ENCODE measurements at places on chromosomes 1 and 21.

DNA sequence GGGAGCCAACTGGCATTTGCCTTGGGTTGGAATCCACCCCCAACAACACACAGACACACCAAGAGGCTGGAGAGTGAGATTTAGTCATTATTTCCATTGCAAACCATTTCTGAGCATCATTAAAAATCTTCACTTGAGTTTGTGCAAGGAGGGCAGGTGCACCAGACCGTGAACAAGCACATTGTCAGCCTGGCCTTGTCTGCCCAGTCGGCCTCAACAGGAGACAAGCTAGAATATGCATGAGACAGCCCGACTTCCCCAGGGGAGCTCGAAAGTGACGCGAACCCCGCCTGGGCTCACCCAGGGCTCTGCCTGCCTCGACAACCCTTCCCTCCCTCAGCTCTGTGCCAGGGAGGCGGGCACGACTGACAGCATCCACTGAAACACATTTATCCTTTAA, 15.4 kb upstream of the GUCA2B start:
- DNase-seq, result peak; percentile 51
- H3K36me3 ChIP-seq, result no peaks in the 10 kb centered on the region
- no peak overlapping the region for H3K4me3 ChIP-seq

DNA sequence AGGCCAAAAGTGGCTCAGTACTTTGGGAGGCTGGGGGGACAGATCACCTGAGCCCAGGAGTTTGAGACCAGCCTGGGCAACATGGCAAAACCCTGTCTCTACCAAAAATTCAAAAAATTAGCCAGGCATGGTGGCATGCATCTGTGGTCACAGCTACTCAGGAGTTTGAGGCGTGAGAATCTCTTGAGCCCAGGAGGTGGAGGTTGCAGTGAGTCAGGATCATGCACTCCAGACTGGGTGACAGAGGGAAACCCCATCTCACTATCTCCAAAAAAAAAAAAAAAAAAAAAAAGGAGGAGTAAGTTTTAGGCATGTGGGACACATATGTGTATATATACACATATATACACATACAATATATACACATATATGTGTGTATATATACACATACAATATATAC, 165.3 kb upstream of the DPYD start:
- DNase-seq, result no peak
- H3K36me3 ChIP-seq, result no peaks in the 10 kb centered on the region
- no peak overlapping the region for H3K27ac ChIP-seq

DNA sequence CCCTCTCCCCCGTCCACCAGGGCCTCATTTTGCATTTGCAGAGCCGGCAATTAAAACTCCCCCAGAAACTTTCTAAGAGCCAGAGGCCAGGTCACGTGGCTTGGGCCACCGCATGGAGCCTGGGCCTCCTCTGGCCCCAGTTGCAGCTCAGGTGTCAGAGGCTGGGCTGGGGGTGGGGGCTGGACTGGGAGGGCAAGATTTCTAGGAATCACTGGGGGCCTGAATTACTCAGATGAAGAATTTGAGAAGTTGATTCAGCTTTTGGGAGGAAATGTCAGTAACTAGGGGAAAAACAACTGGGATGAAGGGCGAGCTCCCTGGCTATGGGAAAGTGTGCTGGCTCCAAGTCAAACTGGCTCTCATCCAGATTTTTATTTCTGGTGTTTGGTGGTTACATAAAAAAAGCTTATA, 151.0 kb downstream of the CDC7 start:
- H3K27me3 ChIP-seq, result no peaks in the 10 kb centered on the region
- DNase-seq, result peak; percentile 72
- H3K4me1 ChIP-seq, result peaks cover 15% of the 10 kb centered on the region
- H3K27ac ChIP-seq, result peak overlapping the region; percentile 78

GRCh38 chr1:33094971-33095604, 14.1 kb downstream of the AZIN2 start:
- no peaks in the 10 kb centered on the region for H3K27me3 ChIP-seq
- no peaks in the 10 kb centered on the region for H3K36me3 ChIP-seq
- H3K4me3 ChIP-seq, result no peak overlapping the region

DNA sequence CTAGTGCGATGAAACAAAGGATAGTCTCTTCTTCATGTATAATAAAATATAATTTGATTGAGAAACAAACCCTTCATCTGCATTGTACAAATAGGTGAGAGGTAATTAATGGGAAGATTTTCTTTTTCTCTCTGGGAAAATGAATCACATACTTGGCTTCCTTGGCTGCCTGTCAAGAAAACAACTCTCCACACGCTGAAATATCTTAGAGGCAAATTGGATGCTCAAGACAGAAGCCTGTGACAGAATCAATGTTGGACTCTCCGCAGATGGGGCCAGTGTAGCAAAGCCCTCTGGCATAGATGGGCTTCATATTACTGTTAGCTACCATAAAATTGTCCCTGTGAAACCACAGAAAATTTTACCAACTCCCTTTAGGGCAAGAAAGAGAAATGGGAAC, 186.6 kb downstream of the GRIK1 start:
- no peaks in the 10 kb centered on the region for H3K36me3 ChIP-seq
- H3K4me1 ChIP-seq, result no peaks in the 10 kb centered on the region
- no peak overlapping the region for H3K27ac ChIP-seq
- no peaks in the 10 kb centered on the region for H3K27me3 ChIP-seq

GRCh38 chr21:44730028-44730395, 18.6 kb upstream of the TSPEAR start:
- no peaks in the 10 kb centered on the region for H3K4me1 ChIP-seq
- no peak overlapping the region for H3K27ac ChIP-seq
- no peak for DNase-seq
- H3K4me3 ChIP-seq, result no peak overlapping the region
- H3K36me3 ChIP-seq, result no peaks in the 10 kb centered on the region

DNA sequence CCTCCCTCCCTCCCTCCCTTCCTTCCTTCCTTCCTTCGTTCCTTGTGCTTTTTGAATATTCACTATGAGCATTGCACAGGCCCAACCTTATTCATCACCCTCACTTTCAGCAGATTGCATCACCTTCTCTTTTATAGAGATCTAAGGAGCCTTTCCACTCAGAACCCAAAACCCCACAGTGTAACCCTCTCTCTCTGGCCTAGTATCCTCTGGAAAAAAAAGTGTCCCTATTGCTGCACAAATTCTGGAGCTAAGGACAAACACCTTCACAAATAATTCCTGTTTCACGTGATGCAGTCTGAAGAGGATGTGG, 25.6 kb downstream of the OR10J5 start:
- H3K27ac ChIP-seq, result no peak overlapping the region
- no peaks in the 10 kb centered on the region for H3K36me3 ChIP-seq
- no peak for DNase-seq

GRCh38 chr1:29641921-29642320, 405.6 kb downstream of the PTPRU start:
- H3K4me1 ChIP-seq, result no peaks in the 10 kb centered on the region
- H3K27me3 ChIP-seq, result no peaks in the 10 kb centered on the region
- H3K36me3 ChIP-seq, result no peaks in the 10 kb centered on the region
- DNase-seq, result no peak

DNA sequence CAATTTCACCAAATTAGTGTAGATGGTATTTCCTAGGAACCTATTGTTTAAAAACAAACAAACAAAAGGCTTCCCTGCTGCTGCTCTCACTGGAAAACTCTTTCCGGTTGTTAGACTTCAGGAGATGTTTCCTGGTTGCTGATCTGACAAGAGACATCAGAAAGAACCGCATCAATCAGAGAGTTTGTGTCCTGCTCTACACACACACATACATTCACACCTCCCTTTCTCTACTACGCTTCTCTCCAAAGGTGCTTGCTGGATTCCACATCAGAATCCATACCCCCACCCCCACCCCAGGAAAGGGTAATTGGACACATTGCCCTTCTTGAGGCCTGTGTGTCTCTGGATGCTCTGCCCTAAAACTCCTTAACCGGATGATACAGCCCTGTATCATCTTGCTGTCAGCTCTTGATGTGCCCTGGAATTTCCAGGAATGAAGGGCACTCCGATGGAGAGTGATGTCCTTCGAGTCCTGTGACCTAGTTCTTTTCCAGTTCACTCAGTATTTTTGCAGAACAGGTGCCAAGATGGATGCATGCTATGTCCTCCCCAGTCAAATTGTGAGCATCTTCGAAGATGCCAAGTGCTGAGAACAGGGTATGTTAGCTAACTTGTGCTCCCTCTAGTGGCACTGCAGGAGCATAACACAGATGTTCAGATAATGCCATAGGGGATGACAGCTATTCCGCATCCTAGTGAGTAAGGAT, 113.7 kb upstream of the SLC35F3 start:
- H3K36me3 ChIP-seq, result no peaks in the 10 kb centered on the region
- H3K4me3 ChIP-seq, result no peak overlapping the region
- no peaks in the 10 kb centered on the region for H3K4me1 ChIP-seq
- H3K27ac ChIP-seq, result no peak overlapping the region

DNA sequence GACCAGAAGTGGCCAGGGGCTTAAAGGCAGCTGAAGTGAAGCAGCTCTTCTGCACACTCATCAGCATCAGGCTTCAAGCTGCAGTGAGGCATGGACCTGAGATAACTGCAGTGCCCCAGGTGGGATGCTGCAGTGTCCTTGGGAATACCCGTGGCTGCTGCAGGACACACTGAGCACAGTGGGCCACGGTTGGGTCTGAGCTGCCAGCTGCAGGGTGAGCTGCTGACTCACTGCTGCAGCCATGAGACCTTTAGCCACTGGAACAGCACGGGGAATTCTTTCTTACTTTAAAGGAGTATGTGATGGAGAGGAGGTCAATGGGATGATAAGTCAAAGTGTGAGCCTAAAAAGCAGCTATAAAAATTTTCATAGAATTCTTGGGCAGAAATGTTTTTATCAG, 102.1 kb downstream of the XCL2 start:
- no peaks in the 10 kb centered on the region for H3K4me1 ChIP-seq
- H3K27me3 ChIP-seq, result no peaks in the 10 kb centered on the region
- no peak overlapping the region for H3K4me3 ChIP-seq
- H3K36me3 ChIP-seq, result no peaks in the 10 kb centered on the region

GRCh38 chr1:40676501-40676900, 11.0 kb upstream of the RIMS3 start:
- H3K27me3 ChIP-seq, result no peaks in the 10 kb centered on the region
- H3K27ac ChIP-seq, result no peak overlapping the region
- no peaks in the 10 kb centered on the region for H3K36me3 ChIP-seq
- DNase-seq, result no peak

DNA sequence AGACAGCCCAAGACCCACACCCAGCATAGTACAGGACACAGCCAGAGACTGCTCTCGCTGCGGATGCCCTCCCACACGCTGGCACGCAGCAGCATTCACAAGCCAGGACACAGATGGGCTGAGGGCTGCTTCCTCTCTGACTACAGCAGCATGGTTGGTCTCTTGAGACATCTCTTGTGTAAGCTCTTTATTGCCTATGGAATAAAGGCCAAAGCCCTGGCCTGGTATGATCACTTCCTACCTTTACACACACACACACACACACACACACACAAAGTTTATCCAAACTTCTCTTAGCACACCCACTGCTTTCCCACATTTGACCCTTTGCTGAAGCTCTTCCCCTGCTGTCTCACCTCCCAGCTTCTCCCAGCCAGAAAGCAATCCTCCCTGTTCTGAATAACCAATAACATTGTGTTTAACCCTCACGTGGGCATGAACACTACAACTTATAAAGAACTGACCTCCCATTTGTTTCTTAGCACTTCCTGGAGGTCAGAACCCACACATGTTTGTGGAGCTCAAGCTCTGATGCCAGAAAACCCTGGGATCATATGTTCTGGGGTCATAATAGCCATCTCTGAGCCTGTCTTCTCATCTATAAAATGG, 1.2 kb upstream of the LUZP1 start:
- no peak overlapping the region for H3K4me3 ChIP-seq
- peak; percentile 79 for DNase-seq
- peaks cover 40% of the 10 kb centered on the region for H3K4me1 ChIP-seq
- H3K27ac ChIP-seq, result peak overlapping the region; percentile 90
- H3K27me3 ChIP-seq, result no peaks in the 10 kb centered on the region

- no peaks in the 10 kb centered on the region for H3K36me3 ChIP-seq
- no peaks in the 10 kb centered on the region for H3K4me1 ChIP-seq
- peak overlapping the region; percentile 87 for H3K27ac ChIP-seq
- no peaks in the 10 kb centered on the region for H3K27me3 ChIP-seq
- H3K4me3 ChIP-seq, result peak overlapping the region; percentile 53
Observed at GRCh38 chr1:44029260-44029910, 1.9 kb downstream of the SLC6A9 start.

GRCh38 chr1:9593492-9594465, 5.1 kb downstream of the TMEM201 start:
- peak; percentile 75 for DNase-seq
- peaks cover 11% of the 10 kb centered on the region for H3K36me3 ChIP-seq
- H3K27me3 ChIP-seq, result no peaks in the 10 kb centered on the region

- H3K4me1 ChIP-seq, result no peaks in the 10 kb centered on the region
- no peaks in the 10 kb centered on the region for H3K27me3 ChIP-seq
- no peak overlapping the region for H3K4me3 ChIP-seq
- peak overlapping the region; percentile 59 for H3K27ac ChIP-seq
- H3K36me3 ChIP-seq, result peaks cover 11% of the 10 kb centered on the region
Observed at GRCh38 chr1:116988908-116989307, 12.7 kb upstream of the CD101 start.

DNA sequence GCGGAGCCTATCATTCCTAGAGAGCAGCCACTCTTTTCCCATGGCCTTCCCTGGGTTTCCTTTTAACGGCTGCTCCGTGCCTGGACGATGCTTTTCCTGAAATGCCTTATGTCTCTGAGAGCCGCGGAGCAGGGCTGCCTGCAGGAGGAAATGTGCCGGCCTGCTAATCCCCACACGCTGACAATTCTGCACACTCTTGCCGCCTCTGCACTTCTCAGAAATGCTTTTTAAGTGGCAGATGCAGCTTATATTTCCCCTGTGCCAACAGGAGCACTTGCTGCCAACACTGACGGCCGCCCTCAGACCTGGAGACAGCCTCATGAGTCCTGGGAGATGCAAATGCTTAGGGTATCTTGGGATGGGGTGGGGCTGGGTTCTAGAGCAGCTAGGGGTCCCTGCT, 253.2 kb downstream of the GRIK3 start:
- no peaks in the 10 kb centered on the region for H3K36me3 ChIP-seq
- no peak overlapping the region for H3K4me3 ChIP-seq
- H3K4me1 ChIP-seq, result no peaks in the 10 kb centered on the region
- no peak for DNase-seq
- H3K27me3 ChIP-seq, result no peaks in the 10 kb centered on the region

- H3K4me3 ChIP-seq, result no peak overlapping the region
- H3K36me3 ChIP-seq, result no peaks in the 10 kb centered on the region
- H3K27ac ChIP-seq, result no peak overlapping the region
- H3K27me3 ChIP-seq, result no peaks in the 10 kb centered on the region
- no peak for DNase-seq
- peaks cover 48% of the 10 kb centered on the region for H3K4me1 ChIP-seq
Observed at GRCh38 chr1:42168763-42169162, 4.2 kb upstream of the GUCA2A start.

All from right atrium auricular region (tissue), 2 donors.